ENCODE measurements at places on chromosomes 3 and 15. TPM values are rescaled to one million over a fixed set of nuclear protein-coding genes. Genes with fewer than 3 reads are reported as not detected.

GRCh38 chr3:193776626-193777358 is 183.8 kb downstream of the OPA1 start:
- DNase-seq: no peak

DNA sequence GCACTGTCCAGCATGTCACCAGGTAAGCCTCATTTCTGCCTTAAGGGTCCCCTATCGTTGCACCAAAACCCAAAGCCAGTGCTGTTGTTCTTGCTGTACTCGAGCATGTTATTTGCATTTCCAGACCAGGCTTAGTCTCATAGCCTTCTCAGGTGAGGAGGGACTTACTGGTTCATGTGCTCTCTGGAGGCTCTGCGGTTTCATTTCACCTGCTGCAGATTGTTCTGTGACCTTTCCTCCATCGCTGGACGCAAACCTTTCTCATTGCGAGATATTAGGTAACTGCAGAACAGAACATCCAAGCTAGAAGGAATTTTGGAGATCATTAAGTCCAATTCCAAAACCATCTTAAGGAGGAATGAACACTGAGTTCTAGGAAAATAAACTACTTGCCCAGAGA is 187.3 kb upstream of the BCL6 start:
- no peak for DNase-seq

GRCh38 chr3:67686069-67686468 is 31.7 kb upstream of the SUCLG2 start:
- DNase-seq: no peak

GRCh38 chr3:183537295-183537730 is 18.2 kb downstream of the KLHL6 start:
- no peak for DNase-seq

Gene OR5K2
- polyA plus RNA-seq: not detected

Gene ECE2
- polyA plus RNA-seq: 0.49 TPM

Gene CCDC13
- 1.5 TPM for polyA plus RNA-seq

Gene AP3B2
- polyA plus RNA-seq: 2.2 TPM

Gene MYO5C
- polyA plus RNA-seq: 4.0 TPM
